HS-27A (cell line): ENCODE measurements at places on chromosomes 3 and 15.

- DNase-seq, result peak; percentile 7
These were observed 57.2 kb downstream of the SH3GL3 start for GRCh38 chr15:83504365-83504764.

DNA sequence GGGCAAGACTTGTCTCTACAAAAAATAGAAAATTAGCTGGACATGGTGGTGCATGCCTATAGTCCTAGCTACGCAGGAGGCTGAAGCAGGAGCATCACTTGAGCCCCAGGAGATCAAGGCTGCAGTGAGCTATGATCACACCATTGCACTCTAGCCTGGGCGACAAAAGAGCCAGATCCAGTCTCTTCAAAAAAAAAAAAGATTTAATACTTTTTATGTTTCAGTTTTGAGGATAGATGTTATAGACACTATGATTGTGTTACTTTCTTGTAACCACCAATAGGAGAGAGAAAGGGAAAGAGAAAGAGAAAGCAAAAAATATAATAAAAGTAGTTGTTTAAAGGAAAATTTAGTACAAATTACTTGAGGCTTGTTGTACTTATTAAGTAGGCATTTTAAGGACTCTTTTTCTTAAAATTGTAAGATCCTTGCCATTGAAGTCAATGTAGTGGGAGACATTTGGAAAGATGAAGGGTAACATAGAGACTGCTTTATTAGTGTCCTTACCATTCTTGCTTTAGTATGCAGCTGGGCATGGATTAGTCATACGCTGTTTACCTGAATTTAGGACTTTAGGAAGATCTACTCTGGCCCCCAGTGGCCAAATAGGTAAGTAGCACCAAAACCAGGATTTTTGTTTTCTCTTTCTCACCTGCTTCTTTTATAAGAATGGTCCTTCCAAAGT is 35.1 kb upstream of the ZDHHC23 start:
- DNase-seq, result peak; percentile 14

GRCh38 chr15:41656188-41656587 is 4.0 kb upstream of the MGA start:
- DNase-seq, result no peak

- no peak for DNase-seq
These were observed 214.5 kb upstream of the HES1 start for GRCh38 chr3:193921465-193921864.

DNA sequence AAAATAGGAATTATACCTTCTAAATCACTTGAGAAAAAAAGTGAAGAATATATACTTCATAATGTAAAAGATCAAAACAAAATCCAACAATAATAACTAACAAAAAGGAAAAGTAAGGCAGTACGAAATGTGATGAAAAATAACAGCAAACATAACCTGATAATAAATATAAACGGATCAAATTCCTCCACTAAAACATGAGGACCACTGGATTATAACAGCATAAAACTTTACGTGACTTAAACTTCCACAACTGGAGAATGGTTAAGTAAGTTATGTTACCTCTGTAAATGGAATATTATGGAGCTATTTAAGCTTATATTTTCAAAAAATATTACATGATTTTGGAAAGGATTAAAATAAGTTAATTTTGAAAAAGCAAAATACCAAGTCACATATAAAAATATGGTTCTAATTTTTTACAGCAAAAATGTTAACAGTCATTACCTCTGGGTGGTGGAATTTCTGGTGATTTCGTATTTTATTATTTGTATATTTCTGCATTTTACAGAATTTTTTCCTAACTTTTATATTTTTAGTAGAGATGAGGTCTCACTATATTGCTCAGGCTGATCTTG is 7.0 kb downstream of the SLC6A20 start:
- DNase-seq, result no peak

DNA sequence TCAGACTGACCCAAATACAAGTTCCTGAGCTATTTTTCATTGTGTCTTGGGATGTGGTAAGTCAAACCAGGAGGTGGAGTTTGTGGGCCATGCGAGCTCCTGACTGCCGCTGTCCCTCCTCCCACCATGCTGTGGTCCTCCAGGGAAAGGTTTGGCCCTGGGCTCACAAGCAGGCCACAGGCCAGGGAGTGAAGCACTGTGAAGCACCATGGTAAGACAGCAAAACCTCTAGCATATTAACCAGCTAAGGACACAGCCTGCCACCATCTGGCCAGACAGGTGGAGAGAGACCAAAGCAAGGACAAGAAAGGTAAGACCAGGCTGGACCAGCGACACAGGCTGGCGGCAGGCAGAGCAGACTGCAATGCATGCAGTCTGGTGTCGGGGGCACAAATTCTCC is 15.3 kb downstream of the RAB43 start:
- DNase-seq, result no peak

- DNase-seq, result no peak
These were observed 6.6 kb upstream of the LOXL1 start for GRCh38 chr15:73919706-73920105.

DNA sequence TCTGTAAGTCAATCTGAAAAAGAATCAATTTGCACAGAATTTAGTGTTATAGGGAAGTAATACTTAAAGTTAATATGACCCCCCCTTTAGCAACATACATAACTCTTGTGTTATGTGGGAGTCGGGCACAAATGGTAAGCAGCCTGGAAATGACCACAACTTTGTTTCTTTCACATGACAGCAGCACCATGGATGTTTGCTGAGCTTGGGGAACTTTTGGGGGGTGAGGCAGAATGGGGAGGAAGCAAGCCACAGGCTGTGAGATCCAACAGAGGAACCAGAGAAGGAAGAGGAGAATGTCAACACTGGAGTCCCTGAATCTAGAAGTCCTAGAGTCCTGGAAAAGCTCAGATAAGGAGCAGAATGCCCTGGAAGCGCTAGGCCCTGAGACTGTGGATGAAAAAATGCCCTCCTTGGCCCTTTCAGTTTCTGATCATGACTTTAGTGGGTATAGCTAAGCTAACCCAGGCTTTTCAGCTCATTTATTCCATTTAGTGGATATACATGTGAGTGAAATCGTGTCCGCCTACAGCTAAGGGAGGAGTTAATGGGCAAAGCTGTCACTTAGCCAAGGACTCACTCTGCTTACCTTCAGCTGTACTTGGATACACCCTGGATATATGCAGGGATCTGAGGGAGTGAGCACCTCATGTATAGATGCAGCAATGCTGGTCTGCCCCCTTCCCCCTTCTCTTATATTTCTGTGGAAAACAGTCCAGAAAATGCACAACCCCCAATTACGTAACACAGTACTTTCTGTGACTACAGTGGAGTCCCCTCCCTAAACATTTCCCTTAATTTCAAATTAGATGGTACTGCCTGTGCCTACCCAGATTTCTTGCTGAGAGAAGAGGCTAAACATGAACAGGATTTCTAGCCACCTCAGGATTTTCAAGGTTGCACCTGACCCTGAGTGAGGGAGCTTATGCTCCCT is 39.1 kb downstream of the CFAP91 start:
- DNase-seq, result no peak

- no peak for DNase-seq
These were observed 168.1 kb upstream of the MBNL1 start for GRCh38 chr3:152100491-152101132.

- DNase-seq, result no peak
These were observed 3.3 kb upstream of the SNX33 start for GRCh38 chr15:75644376-75644775.

- no peak for DNase-seq
These were observed 154.1 kb downstream of the TLE3 start for GRCh38 chr15:69943637-69944036.

GRCh38 chr3:10453431-10454163 is 51.8 kb downstream of the ATP2B2 start:
- DNase-seq, result no peak

- no peak for DNase-seq
These were observed 29.2 kb downstream of the MITF start for GRCh38 chr3:69768438-69768837.

GRCh38 chr3:164752812-164753211 is 325.5 kb downstream of the SI start:
- DNase-seq, result no peak

DNA sequence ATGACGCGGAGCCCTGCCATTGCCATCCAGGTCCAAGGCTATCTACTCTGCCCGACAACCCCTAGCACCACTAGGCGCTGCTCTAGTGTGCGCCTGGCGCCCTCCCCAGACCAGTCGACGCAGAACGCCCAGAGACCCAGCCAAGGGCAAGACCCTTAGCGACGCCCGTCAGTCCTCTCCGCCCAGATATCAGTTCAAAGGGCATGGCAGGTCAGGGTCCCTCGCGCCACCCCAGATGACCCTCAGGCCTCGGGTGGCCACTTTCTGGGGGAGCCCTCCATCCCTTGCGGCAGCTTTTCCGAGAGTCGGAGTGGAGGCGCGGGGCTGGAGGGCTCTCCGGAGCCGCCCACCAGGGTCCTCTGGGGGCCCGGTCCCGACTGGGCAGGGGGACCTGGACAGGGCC is 371 bp upstream of the CLSTN2 start:
- no peak for DNase-seq

GRCh38 chr3:37445163-37445562 is 270.8 kb upstream of the LRRFIP2 start:
- no peak for DNase-seq

- DNase-seq, result no peak
These were observed 44.0 kb upstream of the ETV5 start for GRCh38 chr3:186152889-186153292.

DNA sequence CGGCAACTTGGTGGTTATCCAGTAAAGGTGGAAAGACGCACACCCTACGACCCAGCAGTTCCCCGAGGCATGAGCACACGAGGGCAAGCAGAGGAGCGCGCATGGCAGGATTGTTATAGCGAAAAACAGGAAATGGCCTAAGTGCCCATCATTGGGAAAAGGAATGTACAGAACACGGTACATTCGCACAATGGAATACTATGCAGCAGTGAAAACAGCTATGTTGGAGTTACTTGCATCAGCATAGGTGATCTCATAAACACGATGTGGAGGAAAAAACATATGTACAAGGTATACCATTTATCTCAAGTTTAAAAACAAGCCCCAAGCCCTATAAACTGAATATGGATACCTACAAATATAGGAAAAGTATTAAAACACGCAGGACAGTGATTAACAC is 6.7 kb upstream of the LINGO1 start:
- DNase-seq, result no peak

- DNase-seq, result no peak
These were observed 88.7 kb downstream of the LIPC start for GRCh38 chr15:58520464-58520863.

DNA sequence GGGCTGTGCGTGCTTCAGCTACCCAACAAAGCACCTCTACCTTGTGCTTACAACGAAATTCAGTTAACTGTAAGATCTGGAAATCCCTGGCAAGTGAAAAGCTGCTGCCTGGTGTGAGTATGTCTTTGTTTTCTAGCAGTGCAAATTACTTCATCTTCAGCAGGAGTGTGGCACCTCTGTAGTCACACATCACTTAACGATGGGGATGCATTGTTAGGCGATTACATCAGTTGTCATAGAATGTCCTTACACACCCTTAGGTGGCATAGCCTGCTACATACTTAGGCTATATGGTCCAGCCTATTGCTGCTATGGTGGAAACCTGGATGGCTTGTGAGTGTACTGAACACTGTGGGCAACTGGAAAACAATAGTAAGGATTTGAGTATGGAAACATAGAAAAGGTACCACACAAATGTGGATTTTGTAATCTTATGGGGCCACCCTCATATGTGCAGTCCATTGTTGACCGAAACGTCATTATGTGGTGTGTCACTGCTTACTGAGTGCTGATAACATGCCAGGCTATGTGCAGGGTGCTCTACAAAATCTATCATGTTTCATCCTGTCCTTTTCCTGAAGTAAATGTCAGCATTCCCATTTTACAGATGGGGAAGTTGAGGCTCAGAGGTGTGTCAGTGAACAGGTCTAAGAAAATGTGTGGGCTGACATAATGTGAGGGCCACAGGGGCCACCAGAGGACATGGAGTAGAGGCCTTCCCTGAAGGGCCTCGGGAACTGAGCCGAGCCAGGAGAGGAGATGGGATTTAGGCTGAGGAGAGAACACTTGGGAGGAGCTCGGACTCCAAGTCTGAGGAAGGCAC is 173.5 kb downstream of the VGLL4 start:
- DNase-seq, result no peak

DNA sequence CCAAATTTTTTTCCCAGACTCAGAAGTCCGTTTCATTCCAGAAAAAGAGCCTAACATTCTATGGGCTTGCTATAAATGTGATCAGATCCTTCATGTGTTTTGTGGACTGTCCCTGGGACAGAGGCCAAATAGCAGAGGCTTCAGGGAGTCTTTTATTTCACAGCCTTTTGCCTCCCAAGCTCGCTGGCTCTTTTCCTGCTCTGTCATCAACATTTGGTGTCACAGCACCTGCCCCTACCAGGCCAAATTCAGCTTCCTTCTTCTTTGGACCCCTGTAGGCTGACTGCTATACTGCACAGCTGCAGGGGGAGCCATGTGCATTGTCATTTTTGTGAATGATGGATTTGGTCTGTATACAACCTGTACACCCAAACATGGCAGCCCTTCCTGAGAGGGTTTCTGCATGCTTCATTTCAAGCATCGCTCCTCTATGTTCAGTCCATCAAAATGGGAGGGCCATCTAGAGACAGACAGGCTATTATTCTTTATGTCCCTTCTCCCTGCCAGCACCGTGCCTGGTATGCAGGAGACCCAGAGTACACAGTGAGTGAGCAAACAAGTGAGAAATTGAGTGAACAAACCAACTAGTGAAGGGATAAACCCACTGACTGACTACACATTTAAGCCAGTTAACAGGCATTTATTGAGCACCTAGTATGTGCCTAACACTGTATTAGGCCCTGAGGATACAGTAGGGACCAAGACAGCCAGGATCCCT is 17.9 kb upstream of the RPP14 start:
- no peak for DNase-seq

GRCh38 chr3:9347081-9347480 is 15.8 kb upstream of the THUMPD3 start:
- no peak for DNase-seq

DNA sequence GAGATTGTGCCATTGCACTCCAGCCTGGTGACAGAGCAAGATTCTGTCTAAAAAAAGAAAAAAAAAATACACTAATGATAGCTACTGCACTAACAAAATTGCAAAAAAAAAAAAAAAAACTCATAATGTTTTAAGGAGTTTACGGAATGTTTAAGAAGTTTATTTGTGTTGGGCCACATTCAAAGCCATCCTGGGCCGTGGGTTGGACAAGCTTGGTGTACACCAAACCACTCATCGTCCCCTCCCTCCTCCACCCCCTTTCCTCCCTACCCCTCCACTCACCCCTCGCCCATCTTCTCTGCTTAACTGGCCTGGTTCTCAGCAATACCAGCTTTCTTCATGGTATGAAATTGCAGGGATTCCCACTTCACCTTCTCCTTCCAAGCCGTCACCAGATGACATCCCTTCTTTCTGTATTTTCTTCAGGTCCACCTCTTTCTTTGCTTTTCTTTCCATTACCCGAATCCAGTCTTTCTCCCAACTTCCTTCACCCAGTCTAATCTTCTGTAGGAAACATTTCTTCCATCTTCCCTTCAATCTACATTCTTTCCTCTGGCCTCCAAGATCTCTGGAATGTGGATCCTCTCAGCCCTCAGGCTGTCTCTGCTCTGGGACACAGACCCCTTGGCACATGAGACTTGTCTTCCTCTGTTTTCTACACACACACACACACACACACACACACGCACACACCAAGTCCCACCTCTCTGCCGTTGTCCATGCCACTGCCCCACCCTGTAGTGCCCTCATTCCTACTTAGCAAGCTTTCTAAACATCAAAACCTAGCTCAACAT is 3.5 kb upstream of the MESP1 start:
- no peak for DNase-seq

GRCh38 chr15:36896949-36897348 is 203.4 kb downstream of the MEIS2 start:
- DNase-seq, result no peak

- DNase-seq, result peak; percentile 77
These were observed 33.1 kb downstream of the TP63 start for GRCh38 chr3:189664311-189664710.

GRCh38 chr3:128011140-128011539 is 41.1 kb upstream of the SEC61A1 start:
- DNase-seq, result no peak
